ENCODE measurements at places on chromosomes 3 and 15.

DNA sequence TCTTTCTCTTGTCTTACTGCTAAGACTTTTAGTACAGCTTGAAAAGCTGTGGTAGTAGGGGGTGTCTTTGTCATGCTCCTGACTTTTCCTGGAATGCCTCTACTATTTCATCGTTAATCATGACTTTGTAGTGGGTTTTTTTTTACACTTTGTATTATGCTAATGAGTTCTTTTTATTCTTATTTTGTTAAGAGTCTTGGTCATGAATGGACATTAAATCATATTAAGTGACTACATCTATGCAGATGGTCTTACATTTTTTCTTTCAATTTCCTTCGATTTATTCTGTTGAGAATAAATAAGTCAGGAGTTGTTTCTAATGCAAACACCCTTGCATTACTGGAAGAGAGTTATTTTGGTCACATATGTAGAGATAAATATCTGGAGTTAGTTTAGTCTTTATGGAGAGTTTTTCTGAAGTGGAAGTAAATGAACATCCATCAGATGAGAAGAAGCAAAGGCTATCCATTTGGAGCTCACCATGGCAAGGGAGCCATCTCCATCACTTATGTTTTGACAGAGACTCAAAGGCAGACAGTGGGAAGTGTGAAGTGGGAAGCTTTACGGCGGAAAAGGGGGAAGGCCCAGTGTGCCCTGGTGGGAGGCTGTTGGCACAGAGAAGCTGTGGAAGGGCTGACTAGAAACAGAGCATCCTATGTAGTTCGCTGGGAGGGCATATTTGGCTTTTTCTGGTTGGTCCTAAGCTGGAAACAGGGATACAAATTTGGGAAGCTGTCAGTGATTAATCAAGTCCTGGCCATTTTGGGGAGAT is 73.1 kb upstream of the PRR23E start:
- DNase-seq: no peak

GRCh38 chr3:38118421-38119247 is 18.3 kb downstream of the ACAA1 start:
- DNase-seq: no peak

DNA sequence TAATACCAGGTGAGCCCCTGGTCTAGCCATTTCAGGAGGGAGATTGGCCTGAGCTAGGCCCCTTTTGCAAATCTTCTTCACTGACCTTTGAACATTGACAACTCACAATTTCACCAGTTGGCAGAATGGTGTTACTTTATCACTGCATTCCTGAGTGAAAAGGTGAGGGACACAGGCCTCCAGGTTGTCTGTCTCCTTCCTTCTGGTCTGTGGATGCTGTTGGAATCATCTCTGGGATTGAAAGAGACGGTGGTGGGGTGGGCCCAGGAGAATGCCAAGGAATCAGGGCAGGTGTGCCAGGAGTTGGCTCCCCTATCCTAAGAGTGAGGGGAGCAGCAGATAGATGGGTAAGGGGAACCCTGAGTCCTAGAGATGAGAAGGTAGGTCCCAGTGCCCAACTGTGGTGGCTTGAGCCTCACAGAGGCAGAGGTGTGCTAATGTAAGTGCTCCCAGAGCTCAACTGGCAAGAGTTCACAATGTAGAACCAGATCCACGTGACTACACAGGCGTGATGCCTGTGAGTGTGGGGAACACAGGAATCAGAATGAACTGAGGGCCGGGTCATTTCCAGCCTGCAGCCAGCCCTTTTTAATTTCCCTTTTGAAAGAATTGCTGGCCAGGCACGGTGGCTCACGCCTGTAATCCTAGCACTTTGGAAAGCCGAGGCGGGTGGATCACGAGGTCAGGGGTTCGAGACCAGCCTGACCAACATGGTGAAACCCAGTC is 11.2 kb downstream of the C3orf62 start:
- DNase-seq: no peak

GRCh38 chr3:35727179-35727578 is 87.9 kb downstream of the ARPP21 start:
- no peak for DNase-seq

DNA sequence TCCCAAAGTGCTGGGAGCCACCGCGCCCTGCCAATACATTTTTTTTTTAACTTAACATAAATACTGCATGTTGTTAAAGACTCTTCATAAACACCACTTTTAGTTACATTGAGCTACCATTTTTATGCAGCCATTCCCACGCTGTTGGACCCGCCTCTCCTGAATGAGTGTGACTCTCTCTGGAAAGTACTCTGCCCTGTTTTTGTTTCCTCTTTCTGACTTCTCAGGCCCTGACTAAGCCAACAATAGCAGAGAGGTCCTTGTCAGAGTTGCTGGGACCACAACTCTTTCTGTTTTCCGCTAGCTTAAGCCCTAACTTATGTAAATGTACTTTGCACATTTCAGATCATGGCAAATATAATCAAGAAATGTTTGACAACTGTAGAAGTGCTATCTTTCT is 35.2 kb downstream of the PARP15 start:
- DNase-seq: no peak

DNA sequence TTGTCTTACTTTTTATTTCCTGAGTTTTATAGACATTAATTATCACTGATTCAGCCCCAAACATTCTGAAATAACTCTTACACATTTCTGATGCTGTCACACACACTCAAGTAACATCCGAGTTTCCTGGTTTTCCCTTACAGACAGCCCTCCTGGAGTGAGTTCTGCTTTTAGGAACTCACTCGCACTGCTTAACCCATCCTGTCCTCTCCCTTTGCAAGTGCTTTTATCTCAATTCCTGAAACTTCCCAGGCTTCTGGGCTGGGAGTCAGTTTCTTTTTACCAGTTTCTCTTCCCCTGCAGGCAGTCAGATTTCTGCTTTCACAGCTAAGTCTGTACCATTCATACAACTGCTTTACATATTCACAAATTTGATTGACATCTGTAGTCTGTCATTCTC is 15.6 kb upstream of the SH3GL3 start:
- no peak for DNase-seq

DNA sequence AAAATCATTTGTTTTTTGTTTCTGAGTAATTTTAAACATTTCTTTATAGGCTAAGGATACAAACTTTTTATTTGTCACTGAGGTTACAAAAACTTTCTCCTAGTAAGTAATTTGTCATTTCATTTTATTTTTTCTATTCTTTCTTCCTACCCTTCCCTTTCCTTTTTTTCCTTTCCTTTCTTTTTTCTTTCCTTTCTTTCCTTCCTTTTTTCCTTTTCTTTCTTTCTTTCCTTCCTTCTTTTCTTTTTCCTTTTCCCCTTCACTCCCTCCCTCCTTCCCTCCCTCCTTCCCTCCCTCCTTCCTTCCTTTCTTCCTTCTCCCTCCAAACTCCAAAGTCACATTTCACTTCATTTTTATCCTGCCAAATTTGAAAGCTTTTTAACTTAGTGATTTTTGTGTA is 115.1 kb upstream of the FAN1 start:
- no peak for DNase-seq

DNA sequence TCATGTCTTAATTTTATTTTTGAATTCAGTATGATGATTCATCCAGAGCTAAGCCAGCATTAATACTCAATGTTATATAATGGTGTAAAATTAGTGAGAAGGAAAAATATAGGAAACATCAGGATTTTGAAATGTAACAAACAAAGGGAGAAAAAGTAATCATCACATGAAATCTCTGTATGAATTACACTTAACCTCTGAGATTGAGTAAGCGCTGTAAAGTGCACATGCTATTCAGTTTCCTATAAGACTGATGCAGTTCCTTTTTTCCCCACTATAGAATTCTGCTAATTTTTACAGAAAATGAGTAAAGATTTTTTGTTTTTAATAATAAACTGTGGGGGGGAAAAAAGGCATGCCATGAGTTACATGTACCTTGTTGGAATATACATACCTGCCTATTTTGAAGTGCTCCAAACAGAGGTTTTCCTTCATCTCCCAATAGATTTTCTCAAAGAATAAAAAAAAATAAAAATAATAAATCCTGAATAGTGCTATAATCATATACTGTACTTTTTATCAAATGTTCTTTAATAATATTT is 64.0 kb upstream of the TTBK2 start:
- DNase-seq: no peak

DNA sequence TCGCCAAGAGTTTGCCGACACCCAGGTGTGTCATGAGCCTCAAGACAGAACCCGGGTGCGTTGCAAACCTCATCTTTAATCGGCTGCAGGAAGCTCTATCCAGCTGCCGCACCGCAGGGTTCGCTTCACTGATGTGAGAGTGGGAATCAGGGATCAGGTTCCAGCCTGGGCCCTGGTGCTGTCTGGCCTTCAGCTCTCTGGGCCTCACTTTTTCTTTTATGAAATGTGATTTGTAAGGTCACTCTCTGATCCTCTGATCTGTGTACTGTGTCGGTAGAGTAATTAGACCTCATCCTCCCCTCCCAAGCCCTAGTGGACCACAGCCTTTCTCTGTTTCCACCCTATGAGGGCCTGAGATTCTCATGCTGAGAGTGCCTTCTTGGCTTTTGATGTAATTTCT is 202.8 kb upstream of the UBE2E1 start:
- DNase-seq: no peak

GRCh38 chr15:60651101-60651500 is 172.2 kb upstream of the ICE2 start:
- DNase-seq: no peak

DNA sequence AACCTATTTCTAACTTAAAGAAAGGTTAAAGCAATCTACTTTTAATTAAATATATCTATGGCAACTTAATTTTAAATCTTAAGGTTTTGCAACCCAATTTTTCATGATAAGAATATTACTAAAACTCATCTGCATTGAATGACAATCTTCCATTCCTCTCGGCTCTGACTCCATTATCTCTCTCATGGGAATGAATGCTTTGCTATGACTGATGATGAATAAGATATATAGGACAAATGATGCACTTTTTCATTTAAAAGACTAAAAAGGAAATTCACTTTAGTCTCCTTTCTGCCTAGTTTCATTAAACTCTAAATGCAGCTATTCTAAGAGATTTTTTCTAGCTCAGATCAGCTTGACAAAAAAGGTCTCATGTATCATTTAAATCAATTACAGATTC is 68.7 kb downstream of the GBE1 start:
- no peak for DNase-seq

- no peak for DNase-seq
Measured at GRCh38 chr15:80436511-80437307, 32.5 kb downstream of the ARNT2 start.

DNA sequence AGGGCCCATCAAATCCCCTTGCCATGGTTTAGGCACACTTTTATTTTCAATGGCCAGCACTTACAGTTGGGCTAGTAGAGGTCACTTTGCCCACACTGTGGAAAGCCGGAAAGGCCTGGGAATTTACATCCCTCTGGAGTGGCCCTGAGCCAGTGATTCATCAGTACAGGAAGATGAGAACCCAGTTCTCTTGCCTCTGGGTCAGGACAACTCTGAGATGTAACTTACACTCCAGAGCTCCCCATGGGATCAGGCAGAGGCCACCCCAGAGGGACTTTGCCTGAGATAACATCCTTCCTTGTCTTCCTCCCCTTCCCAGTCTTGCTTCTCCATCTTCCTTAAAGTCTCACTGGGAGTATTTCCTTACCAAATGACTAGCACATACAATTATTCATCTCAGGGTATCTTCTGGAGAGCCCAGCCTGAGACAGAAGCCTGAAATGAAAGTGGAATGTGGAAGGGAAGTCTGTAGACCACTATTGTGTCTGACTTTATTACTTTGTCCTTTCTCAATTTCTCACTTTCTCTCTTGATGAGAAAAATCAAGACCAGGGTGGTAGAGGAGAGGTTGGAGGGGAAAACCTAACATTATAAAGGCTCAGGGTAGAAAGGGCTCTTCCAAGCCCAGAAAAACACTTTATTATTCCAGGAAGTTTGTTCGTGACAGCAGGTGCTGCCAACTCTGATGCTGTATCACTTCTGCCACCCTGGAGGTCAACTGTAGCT is 220.8 kb downstream of the ZNF621 start:
- DNase-seq: no peak

GRCh38 chr3:52215351-52215750 is 10.1 kb downstream of the TLR9 start:
- DNase-seq: no peak

DNA sequence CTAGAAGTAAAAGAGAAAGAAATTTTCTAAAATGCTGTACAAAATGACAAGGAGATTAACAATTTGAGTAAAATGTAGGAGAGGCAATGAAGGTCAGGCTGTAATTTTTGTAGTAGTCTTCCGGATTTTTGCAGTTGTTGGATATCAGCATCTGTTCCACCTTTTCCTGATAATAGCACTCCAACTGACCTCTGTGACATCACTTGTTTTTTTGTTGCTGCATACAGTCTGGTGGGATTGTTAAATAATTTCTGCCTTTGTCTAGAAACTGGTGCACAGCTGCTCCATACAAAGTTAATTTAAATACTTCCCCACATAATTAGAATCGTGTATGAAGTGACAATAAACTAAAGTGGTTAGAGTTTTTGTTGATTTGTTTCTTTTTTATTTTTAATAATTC is 731.4 kb downstream of the PLOD2 start:
- DNase-seq: no peak

DNA sequence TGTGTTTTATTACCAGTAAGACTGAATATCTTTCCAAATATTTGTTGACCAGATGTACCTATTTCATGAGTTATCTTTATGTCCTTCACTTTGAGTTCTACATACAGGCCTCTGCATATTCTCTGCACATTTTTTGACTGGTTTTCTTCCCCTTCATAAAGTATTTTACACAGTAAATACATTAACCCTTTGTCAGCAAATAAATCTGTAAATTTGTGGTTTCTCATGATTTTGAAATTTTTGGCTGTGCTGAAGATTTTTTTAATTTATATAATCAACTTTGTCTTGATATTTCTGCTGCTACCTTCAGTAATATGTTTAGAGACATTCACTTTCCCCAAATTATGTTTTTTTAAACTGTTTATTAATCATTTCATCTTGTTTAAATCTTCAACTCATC is 50.5 kb downstream of the WNT5A start:
- no peak for DNase-seq

DNA sequence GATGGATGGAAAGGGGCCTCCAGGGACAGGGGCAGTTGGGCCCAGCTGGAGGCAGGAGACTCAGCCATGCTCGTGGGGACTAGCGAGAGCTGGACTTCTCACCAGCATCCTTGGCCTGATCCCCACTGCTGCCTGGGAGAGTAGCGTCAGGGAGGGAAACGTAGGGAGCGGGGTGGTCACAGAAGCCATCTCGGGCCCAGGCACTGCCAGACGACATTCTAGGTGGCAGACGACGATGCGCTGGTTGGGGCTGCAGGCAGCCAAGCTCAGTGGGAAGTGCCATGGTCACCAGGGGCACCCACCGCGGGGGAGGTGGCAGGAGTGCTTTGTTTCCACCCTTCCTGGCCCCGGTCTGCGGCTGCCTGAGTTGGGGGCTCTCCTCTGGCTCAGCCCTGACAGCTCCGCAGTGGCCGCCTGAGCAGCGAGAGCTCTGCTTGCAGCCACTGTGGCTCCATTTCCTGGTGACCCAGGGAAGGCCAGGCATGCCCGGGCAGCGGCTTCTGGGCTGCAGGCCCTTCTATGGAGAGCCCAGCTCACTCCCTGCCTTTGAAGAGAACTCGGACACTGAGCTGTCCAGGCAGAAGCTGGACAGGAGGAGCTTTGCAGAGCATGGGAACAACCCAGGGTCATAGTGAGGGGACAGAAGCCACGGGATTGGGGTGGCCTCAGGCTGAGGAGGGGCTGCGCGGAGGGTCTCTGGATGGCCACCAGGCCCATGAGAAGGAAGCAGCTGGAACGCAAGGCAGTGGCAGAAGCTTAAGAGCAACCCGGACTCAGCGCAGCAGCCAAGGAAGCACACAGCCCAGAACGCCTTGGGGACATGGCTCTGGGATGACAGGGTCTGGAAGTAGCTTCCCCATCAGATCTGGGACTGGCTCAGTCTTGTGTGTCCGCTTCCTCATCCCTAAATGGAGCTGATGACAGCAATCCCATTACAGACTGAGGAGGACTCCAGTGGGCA is 30.8 kb downstream of the KLHL25 start:
- no peak for DNase-seq

GRCh38 chr15:36601497-36601932 is 22.1 kb downstream of the CDIN1 start:
- no peak for DNase-seq
